Sciatic nerve (tissue), 2 donors: ENCODE measurements at places on chromosomes 13 and 19.

GRCh38 chr19:35704218-35704617 is at the start of gene ZBTB32:
ZBTB32 (plus strand) TSS chr19:35704558; CDS start chr19:35714627, 10,069 bp downstream.
- DNase-seq, result no peak

GRCh38 chr19:49727217-49728030 is 35.7 kb downstream of the TSKS start:
- DNase-seq, result no peak

- DNase-seq, result no peak
Measured at GRCh38 chr13:74778946-74779345, 644.7 kb upstream of the KLF12 start.

DNA sequence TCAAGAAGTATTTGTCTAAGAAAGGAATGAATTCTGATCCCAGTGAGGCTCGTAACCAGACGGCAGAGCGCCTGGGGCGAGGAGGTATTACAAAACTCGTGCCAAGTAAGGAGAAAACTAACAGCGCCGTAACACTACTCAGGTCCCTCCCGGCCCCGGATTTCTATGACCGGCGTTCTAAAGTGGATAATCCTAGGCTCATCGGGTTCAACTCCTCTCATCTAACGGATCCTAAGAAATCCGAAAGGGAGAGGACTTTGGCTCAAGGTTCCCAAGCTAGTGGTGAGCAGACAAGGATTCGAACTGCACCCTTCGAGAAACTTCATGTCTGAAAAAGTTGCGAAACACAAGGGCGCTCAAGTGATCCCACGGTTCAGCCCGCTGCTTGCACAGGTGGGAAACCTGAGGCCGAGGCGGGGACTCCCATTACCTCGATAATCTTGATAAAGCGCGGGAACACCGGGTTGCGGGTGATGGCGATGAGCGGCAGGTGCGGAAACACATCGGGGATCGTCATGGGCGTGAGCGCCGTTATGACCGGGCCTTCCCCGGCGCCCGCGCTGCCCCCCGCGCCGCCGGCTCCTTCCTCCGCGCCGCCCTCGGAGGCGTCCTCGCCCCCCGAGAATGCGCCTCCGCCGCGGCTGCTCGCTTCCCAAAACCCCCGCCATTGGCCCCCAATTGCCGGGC is 529 bp downstream of the LONP1 start:
- no peak for DNase-seq

DNA sequence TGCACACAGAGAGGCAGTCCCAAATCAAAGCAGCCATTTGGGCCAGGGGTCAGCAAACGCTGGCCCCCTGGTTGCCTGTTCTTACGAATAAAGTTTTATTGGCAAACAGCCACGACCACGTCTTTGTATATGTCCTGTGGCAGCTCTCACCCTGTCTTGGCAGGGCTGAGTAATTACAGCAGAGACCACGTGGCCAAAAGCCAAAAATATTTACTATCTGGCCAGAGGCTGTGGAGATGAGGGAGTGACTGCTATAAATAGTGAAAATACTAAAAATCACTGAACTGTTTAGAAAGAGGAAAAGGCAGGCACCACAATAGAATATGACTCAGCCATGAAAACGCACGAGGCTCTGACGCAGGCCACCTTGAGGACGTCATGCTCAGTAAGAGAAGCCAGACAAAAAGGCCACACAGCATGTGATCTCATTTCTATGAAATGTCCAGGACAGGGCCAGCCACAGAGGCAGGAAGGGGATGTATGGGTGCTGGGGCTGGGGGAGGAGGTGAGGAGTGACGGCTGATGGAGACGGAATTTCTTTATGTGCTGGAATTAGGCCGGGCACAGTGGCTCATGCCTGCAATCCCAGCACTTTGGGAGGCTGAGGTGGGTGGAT is 29.4 kb downstream of the SMIM24 start:
- DNase-seq, result no peak

DNA sequence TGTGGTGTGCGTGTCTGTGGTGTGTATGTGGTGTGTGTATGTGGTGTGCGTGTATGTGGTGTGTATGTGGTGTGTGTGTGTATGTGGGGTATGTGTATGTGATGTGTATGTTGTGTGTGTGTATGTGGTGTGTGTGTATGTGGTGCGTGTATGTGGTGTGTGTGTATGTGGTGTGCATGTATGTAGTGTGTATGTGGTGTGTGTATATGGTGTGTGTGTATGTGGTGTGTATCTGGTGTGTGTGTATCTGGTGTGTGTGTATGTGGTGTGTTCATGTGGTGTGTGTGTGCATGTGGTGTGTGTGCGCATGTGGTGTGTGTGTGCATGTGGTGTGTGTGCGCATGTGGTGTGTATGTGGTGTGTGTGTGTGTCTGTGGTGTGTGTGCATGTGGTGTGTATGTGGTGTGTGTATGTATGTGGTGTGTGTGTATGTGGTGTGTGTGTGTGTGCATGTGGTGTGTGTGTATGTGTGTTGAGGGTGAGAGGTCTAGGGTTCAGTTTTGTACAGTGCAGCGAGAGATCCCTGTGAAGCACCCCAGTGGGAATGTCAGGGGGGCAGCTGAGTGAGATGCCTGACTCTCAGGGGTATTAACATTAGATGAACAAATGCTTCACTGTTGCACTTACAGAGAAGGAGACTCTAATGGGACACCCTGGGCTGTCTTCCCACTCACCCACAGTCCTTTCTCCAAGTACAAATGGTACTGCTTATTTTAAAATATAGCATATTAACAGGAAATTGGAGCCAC is 61.3 kb upstream of the MEDAG start:
- DNase-seq, result no peak

GRCh38 chr13:76636829-76637228 is 249.4 kb downstream of the KCTD12 start:
- DNase-seq, result no peak

- DNase-seq, result peak; percentile 61
Measured at GRCh38 chr19:6802336-6803035, 30.0 kb downstream of the VAV1 start.

DNA sequence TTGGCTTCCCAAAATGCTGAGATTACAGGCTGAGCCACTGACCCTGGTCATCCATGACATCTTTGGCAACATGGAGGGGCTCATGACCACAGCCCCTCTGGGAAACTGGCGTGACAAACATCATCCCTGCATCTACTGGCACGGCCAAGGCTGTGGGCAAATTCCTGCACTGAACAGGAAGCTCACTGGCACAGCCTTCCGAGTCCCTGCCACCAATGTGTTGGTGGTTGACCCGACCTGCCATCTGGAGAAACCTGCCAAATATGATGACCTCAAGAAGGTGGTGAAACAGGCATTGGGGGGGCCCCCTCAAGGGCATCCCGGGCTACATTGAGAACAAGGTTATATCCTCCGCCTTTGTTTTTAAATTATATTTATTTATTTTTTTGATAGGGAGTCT is 8.9 kb upstream of the ACP5 start:
- no peak for DNase-seq

- no peak for DNase-seq
Measured at GRCh38 chr19:45087531-45087930, 5.4 kb upstream of the PPP1R37 start.

DNA sequence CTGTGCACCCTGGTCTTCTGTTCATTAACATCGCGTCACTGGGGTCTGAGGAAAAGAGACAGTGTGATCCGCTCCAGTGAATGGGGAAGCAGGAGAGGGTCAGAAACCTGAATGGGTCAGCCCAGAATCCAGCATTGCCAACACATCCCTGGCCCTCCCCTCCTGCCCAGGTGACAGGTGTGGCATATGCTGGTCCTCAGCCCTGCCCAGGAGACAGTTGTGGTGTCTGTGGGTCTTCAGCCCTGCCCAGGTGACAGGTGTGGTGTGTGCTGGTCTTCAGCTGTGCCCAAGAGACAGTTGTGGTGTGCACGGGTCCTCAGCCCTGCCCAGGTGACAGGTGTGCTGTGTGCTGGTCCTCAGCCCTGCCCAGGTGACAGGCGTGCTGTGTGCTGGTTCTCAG is 8.0 kb downstream of the TFDP1 start:
- no peak for DNase-seq

DNA sequence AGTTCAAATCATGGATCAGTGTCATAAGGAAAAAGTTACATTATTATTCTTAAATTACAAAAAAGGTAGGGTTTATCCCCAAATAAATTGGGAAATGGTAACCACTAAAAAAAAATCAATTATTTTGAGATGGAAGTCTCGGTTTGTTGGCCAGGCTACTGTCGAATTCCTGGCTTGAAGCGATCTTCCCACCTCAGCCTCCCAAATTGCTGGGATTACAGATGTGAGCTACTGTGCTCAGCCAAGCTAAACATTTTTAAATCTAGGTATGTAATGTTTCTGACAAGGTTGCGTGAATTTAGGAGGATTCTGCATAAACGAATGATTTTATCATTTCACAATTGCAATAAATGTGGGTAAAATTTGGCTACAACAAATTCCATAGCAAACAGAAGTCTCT is 2.0 kb downstream of the NAA16 start:
- DNase-seq, result no peak

DNA sequence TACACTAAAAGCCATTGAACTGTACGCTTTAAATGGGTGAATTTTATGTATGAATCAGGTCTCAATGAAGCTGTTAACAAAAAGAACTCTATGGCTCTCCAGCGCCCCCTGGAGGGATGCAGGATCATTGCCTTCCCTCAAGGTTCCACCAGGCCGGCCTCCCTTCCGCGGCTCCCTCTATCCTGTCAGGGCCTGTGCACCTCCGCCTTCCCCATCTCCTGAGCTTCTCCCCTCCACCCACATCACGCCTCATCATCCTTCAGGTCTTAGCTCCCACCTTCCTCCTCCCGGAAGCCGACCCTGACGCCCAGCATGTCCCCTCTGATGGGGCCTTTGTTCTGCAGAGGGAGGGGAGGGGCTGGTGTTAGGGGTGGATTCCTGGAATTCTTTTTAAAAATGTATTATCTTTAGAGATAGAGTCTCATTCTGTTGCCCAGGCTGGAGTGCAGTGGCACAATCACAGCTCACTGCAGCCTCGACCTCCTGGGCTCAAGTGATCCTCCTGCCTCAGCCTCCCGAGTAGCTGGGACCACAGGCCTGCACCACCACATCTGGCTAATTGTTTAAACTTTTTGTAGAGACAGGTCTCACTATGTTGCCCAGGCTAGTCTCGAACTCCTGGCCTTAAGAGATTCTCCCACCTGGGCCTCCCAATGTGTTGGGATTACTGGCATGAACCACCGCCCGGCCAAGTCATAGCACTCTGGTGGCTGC is 27.7 kb downstream of the MEIS3 start:
- DNase-seq, result peak; percentile 88

- DNase-seq, result peak; percentile 68
Measured at GRCh38 chr19:14072535-14073260, at the start of gene MISP3. MISP3 (plus strand) TSS chr19:14072786; CDS start chr19:14073310, 524 bp downstream.

- no peak for DNase-seq
Measured at GRCh38 chr13:44542361-44542760, 33.8 kb downstream of the TSC22D1 start.

DNA sequence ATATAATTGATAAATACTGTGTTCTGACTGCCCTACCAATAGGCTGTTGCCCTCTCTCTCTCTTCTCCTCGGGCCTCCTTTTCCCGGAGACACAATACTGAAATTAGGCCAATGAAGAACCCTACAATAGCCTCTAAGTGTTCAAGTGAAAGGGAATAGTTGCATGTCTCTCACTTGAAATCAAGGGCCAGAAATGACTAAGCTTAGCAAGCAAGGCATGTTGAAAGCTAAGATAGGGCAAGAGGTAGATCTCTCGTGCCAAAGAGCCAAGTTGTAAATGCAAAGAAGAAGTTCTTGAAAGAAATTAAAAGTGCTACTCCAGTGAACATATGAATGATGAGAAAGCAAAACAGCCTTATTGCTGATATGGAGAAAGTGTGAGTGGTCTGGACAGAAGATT is 13.3 kb downstream of the KATNAL1 start:
- no peak for DNase-seq

- DNase-seq, result no peak
Measured at GRCh38 chr13:109156181-109156935, 526.9 kb downstream of the MYO16 start.

GRCh38 chr19:5520501-5520900 is 47.3 kb downstream of the TINCR start:
- no peak for DNase-seq

DNA sequence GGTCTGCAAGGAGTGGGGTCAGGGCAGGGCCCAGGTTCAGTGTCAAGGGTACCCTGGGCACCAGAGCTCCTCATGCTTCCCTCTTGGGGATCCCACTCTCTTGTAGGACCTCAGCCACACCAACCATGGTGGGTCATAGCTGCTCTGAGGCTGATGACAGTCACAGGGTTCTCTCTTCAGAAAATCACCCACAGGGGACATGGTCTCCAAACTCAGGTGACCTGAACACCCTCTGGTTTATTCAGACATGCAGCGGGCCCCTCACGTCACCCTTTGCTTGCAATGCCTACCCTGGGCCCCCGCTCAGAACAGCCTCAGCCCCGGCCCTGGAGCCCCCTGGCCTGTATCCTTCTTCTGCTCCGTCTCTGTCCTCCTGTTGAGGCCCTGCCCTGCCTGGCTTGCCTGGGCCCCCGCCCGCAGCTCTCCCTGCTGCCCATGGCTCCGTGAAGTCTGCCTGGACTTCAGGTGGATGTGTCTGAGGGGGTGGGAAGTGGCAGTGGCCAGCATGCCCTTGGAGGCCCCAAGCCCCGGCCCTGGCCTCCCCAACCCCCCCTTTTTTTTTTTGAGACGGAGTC is 20.4 kb downstream of the CHERP start:
- DNase-seq, result no peak

- DNase-seq, result peak; percentile 42
Measured at GRCh38 chr13:113636266-113636963, 21.6 kb downstream of the ATP4B start.

GRCh38 chr19:35085947-35086346 is 29.7 kb upstream of the FXYD3 start:
- DNase-seq, result no peak

DNA sequence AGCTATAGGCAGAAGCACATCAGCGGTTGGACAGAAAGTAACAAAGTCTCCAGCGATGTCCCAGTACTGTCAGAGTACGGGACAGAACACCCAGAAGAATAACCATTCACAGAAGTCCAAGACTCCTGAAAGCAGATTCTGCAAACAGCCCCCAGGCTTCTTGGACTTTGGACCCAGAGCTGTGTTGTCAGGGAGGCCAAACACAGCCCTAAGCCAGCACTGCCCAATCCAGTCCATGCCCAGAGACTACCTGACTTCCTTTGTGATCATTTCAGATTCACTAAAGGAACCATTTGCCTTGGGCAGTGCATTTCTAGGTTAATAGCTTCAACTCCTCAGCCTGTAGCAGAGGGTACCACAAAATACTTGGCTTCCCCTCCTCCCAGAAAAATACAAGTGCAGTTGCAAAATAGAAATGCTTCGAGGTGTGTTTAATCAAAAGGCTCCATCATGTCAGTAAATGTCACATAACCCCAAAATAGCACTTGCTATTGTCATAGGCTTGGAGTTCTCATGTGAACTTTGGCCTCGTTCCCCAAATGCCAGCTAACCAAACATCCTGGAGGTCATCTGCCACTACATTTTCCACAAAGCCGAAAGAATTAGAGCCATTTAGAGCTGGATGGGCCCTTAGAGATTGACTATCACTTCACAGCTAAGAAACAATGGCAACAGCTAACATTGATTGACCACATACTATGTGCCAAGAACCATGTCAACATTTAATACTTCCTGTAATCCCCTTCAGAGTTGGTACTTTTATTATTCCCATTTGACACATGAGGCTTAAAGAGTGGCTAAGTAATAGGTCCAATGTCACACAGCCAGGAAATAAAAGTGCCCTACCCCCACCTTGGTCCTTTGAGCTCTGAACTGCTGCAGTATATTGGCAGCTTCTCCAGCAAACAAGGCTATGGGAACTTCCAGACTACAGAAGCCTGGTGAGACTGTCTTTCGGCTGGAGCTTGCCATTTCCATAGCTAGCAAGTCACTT is 329.9 kb downstream of the FOXO1 start:
- DNase-seq, result no peak
